M059J (cell line): ENCODE measurements at places on chromosomes 2 and 18. TPM values are rescaled to one million over a fixed set of nuclear protein-coding genes. Genes with fewer than 3 reads are reported as not detected.

GRCh38 chr2:130336877-130337734 is 5.6 kb upstream of the IMP4 start:
- DNase-seq: no peak

DNA sequence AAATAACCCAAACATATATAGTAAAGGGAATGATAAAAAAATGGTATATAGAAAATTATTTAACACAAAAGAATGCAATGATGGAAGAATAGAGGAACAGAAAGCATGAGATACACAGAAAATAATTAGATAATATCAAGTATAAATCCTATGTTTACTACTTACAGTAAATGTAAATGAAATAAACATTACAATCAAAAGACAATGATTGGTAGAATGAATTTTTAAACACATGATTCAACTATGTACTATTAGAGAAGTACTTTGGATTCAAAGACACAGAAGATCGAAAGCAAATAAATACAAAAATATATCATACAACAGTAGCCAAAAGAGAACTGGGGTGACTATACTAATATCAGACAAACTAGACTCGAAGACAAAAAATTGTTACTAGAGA is 97.6 kb upstream of the PARD3B start:
- DNase-seq: no peak

GRCh38 chr18:55314031-55314430 is 274.0 kb downstream of the TCF4 start:
- DNase-seq: no peak

DNA sequence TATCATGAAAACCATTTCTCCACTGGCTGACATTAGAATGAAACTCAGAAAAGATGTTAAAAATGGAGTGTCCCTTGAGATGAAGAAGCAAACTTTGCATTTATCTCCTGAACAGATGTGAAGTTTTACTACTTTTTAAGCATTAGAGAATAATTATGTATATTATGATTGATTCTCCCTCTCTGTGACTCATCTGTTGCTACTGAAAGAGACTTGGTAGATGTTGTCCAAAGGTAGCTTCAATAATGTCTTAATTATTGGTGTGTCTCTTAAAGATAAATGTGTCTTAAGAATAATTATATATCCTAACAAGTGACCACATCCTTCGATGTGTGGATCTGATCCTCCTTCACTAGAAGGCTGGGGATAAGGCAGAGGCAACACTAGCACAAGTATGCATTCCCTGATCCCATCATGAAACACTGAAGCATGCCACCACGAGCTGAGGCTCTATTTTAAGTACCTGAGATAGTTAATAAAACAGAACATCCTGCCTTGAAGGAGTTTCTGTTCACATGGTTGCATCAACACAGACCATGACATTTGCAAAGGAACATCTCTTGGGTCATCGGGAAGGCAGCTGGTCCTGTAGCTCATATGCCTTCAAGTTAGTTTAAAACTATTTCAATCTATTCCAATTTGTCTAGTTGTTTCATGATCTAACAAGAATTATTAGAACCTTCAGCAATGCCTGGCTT is 15.5 kb downstream of the RND3 start:
- no peak for DNase-seq

DNA sequence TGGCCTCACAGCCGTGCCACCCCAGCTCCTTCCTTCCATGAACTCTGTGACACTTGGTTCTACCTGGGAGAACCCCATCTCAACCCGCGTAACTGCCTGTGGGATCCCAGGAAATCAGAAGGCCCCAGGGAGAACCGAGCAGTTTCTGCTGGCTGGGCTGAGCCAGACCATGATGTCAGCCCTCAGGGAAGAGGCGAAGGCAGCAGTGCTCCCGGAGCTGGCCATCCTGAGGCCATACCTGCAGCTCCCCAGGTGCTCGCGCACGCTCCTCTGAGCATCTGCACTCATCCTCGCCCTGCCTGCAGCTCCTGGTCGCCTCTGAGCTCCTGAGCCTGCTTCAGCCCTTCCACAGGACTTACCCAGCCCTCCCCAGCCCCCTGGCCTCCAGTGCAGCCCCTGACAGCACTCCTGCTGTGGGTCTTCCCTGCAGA is 186.1 kb downstream of the SEPTIN10 start:
- no peak for DNase-seq

GRCh38 chr2:105391058-105391627 is 7.7 kb downstream of the FHL2 start:
- DNase-seq: peak; percentile 92

CRYGB gene
- total RNA-seq: not detected in 2 replicates

HOXD4 gene
- total RNA-seq: 0.05 TPM in 1 of 2 replicates, not detected in the other

VAMP8 gene
- total RNA-seq: 0.27 TPM in 1 of 2 replicates, not detected in the other

RRM2 gene
- 110 and 170 TPM in 2 replicates for total RNA-seq

GRCh38 chr18:8703781-8704301 is 1.5 kb upstream of the MTCL1 start:
- DNase-seq: no peak

- no peak for DNase-seq
Measured at GRCh38 chr2:118459426-118459825, 371.2 kb downstream of the INSIG2 start.

- DNase-seq: no peak
Measured at GRCh38 chr2:203959672-203960071, 23.1 kb downstream of the ICOS start.

DNA sequence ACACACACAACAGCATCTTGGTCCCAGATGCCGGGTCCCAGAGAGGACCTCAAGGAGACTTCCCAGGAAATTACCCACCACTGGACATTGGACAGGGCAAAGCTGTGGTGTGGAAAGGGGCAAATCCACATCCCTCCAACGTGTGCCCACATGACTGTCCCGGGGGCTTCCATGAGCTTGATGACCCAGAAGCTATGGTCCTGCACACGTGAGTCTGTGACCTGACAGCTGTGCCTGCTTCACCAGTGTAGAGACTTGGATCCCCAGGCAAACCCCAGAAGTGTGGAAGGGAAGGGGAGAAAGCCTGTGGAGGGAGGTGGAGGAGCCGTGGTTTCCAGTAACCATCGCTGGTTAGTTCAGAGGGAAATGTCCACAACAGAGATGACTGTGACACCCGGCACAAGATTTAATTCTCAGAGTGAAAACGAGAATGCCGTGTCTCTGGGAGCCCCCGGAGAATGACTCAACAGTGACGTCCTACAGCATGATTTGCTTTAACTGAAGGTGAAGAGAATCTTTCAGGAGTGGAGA is 19.1 kb upstream of the GPR55 start:
- DNase-seq: no peak

DNA sequence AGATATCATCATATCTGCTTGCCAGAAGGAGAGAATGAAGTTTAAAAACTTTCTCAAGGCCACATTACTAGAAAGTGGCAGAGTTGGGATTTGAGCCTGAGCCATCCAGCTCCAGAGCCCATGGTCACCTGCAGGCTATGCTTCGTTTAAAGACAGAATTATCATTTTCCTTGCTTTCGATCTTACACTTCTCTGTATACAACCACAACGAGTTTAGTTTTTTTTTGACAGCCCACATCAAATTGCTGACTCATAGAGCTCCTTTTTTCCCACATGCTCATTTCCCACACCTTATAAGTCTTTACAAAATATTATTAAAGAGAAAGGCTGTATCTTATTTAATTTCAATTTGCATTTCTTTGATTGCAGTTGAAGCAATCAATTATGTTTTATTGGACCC is 6.5 kb downstream of the PLEK start:
- DNase-seq: peak; percentile 27

VWC2L gene
- 0.02 TPM in 1 of 2 replicates, not detected in the other for total RNA-seq

GRCh38 chr2:173862612-173863217 is 102.5 kb downstream of the SP3 start:
- no peak for DNase-seq
